ENCODE measurements at places on chromosomes 7 and 10. TPM values are rescaled to one million over a fixed set of nuclear protein-coding genes. Genes with fewer than 3 reads are reported as not detected.

Gene UCN3
- total RNA-seq = not detected

Gene CPA4
- total RNA-seq = 0.86 TPM

Gene SPDYE9
- not detected for total RNA-seq

Gene STAMBPL1
- 1.1 TPM for total RNA-seq

DNA sequence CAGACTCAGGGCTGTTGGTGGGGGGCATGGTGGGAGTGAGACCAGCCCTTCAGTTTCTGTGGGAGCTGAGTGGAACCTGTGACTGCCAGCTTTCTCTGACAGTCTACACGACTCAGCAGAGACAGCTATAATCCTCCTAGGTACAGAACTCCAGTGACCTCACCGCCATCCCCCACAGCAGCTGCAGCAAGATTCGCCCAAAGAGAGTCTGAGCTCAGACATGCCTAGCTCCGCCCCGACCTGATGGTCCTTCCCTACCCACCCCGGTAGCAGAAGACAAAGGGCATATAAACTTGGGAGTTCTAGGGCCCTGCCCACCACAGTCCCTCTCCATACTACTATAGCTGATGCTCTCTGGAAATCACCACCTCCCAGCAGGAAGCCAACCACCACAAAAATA lies 500.1 kb downstream of the ETV1 start:
- no peak overlapping the region for H3K4me3 ChIP-seq
- H3K27ac ChIP-seq = no peak overlapping the region
- DNase-seq = no peak
- no peaks in the 10 kb centered on the region for H3K36me3 ChIP-seq
- H3K27me3 ChIP-seq = no peaks in the 10 kb centered on the region

- no peaks in the 10 kb centered on the region for H3K36me3 ChIP-seq
- no peak for DNase-seq
- H3K27me3 ChIP-seq = no peaks in the 10 kb centered on the region
- no peaks in the 10 kb centered on the region for H3K4me1 ChIP-seq
- no peak overlapping the region for H3K4me3 ChIP-seq
Observed at GRCh38 chr10:105963334-105963884, 1201.1 kb downstream of the SORCS1 start.

- no peaks in the 10 kb centered on the region for H3K27me3 ChIP-seq
- no peak overlapping the region for H3K4me3 ChIP-seq
- no peak for DNase-seq
- H3K4me1 ChIP-seq = no peaks in the 10 kb centered on the region
- H3K27ac ChIP-seq = no peak overlapping the region
Observed at GRCh38 chr7:118517275-118517674, 292.8 kb downstream of the ANKRD7 start.

DNA sequence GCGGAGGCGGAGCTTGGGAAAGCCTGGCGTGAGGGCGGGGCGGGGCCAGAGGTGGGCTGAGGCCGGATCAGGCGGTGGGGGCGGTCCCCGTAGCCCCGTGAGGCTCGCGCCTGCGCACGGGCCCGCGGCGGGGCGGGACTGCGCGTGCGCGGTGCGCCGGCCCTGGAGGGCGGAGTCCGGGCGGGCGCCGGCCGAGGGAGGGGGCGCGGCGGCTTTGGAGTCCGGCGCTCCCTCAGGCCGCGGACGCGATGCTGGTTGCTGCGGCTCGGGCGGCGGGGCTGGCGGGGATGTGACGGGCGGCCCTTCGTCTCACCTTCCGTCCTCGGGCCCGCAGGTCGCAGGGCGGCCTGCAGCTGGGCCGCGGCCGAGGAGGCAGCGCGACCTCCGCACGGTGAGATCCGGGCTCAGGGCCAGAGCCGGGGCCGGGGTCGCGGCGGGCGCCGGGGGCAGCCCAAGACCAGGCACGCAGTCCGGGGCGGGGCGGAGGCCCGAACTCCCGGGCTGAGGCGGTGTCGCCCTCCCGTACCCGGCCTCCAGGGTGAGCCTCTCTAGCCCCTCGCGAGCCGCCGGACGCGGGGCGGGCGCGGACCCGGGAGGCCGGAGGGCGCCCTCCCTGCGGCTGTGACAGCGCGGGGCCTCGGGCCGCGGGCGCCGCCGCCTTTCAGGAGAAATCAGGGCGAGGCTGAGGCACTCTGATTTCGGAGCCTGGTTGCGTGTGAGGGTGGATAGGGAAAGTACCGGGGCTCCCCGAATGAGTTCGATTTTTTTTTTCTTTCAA lies at the start of gene CCSER2:
TSS of gene CCSER2 (plus strand) at position 172 of the 778 bp plus-strand sequence. CDS start 42,464 bp downstream, outside the sequence.
- H3K4me1 ChIP-seq = peaks cover 25% of the 10 kb centered on the region
- peak within 1 kb of the TSS; percentile 95 for H3K27ac ChIP-seq
- DNase-seq = peak; percentile 99
- H3K27me3 ChIP-seq = no peaks in the 10 kb centered on the region
- peak within 1 kb of the TSS; percentile 94 for H3K4me3 ChIP-seq

DNA sequence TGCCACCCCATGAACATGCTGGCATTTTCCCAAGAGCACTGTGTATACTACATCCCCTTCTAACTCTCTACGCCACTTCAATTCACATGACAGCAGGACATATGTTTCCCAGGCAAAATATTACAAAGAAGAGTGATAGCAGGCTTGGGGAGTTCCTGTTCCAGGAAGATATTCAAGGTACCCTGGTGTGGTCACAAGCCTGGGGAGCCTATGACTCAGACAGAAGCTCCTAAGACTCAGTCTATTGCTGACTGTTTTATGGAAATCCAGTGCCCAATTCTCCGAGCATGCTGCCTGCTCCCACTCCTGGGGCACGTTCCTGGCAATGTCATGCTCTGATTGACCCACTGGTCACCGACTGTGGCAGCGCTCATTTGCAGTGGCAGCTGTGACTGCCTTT lies 23.5 kb upstream of the ABLIM1 start:
- DNase-seq = no peak
- H3K4me1 ChIP-seq = peaks cover 24% of the 10 kb centered on the region
- peak overlapping the region; percentile 58 for H3K27ac ChIP-seq
- no peaks in the 10 kb centered on the region for H3K27me3 ChIP-seq
- H3K36me3 ChIP-seq = no peaks in the 10 kb centered on the region

DNA sequence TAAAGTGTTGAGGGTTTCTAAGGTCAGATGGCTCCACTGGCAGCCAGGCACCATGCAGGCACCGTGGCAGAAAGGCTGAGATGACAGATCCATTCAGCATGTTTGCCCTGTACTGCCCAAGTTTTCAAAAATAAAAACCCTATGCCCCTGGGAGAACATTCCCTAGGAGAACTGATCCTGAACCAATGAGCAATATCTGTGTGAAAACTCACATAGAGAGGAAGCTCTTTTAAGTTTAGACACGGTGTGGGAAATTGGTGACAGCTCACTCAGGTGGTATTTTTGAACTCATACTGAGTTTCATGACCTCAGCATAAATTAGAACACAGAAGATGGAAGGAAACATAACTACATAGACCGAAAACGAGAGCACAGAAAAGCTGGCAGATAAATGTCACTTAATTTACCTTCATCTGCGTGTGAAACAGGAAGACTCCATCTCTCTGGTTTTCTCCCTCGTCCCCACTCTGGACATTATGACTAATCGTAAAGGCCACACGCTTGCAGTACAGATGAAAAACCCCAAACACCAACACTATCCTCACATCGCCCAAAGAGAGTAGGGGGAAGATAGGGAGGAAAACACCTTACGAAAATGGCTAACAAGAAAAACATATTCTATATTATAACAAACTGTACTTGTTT lies 127.8 kb downstream of the ICA1 start:
- no peak overlapping the region for H3K27ac ChIP-seq
- H3K4me3 ChIP-seq = no peak overlapping the region
- no peaks in the 10 kb centered on the region for H3K27me3 ChIP-seq
- H3K36me3 ChIP-seq = no peaks in the 10 kb centered on the region
- H3K4me1 ChIP-seq = no peaks in the 10 kb centered on the region
- no peak for DNase-seq

DNA sequence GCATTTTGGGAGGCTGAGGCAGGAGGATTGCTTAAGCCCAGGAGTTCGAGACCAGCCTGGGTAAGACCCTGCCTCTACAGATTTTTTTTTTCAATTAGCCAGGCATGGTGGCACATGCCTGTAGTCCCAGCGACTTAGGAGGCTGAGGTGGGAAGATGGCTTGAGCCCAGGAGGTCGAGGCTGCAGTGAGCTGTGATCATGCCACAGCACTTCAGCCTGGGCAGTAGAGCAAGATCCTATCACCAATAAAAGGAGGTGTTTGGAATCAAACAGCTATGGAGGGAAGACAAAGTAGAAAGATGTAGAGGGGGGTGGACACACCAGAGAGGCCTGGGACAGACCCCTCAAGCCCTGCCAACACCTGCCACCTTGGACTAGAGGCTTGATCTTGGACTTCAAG lies 9.1 kb upstream of the TNRC18 start:
- no peak overlapping the region for H3K27ac ChIP-seq
- H3K4me3 ChIP-seq = no peak overlapping the region
- no peaks in the 10 kb centered on the region for H3K27me3 ChIP-seq

- H3K4me1 ChIP-seq = no peaks in the 10 kb centered on the region
- H3K4me3 ChIP-seq = no peak overlapping the region
Observed at GRCh38 chr10:5552376-5553321, 27.9 kb downstream of the CALML3 start.

GRCh38 chr10:51770709-51771108 lies 71.3 kb upstream of the CSTF2T start:
- H3K4me3 ChIP-seq = no peak overlapping the region
- no peaks in the 10 kb centered on the region for H3K27me3 ChIP-seq
- no peak overlapping the region for H3K27ac ChIP-seq
- no peaks in the 10 kb centered on the region for H3K36me3 ChIP-seq

DNA sequence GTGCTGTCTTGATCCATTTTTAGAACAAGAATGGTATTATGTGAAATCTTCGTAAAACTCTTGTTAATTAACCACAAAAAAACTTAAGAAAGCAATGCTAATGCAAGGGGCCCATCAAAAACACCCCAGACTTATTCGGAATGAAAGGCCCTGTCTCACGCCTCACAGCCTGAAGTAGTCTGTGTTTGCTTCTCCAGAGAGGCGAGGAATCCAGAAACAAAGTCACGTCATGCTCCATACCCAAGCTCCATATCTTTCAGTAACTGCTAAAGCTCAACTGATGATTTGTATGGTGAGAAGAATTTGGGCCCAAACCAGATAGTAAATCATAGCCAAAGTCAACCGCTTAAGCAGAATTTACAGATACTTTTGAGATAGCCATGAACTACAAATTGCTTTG lies 155.4 kb downstream of the ATE1 start:
- H3K27ac ChIP-seq = no peak overlapping the region
- no peaks in the 10 kb centered on the region for H3K4me1 ChIP-seq
- no peak for DNase-seq
- H3K36me3 ChIP-seq = peaks cover 3% of the 10 kb centered on the region
- H3K27me3 ChIP-seq = no peaks in the 10 kb centered on the region

GRCh38 chr10:17383801-17384555 lies 70.4 kb downstream of the ST8SIA6 start:
- H3K4me3 ChIP-seq = no peak overlapping the region
- H3K27ac ChIP-seq = no peak overlapping the region
- no peaks in the 10 kb centered on the region for H3K4me1 ChIP-seq
- DNase-seq = no peak

DNA sequence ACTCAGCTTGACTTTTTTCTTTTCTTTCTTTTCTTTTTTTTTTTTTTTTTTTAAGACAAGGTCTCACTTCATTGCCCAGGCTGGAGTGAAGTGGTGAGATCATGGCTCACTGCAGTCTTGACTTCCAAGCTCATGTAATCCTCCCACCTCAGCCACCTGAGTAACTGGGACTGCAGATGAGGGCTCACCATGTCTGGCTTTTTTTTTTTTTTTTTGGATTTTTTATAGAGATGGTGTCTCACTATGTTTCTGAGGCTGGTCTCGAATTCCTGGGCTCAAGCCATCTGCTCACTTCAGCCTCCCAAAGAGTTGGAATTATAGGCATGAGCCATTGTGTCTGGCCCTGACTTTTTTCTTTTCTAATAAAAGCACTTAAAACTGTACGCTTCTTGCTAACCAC lies 358.2 kb upstream of the IGFBP3 start:
- H3K27me3 ChIP-seq = no peaks in the 10 kb centered on the region
- DNase-seq = no peak
- H3K36me3 ChIP-seq = no peaks in the 10 kb centered on the region
- H3K4me3 ChIP-seq = no peak overlapping the region

- H3K4me3 ChIP-seq = no peak overlapping the region
- H3K27me3 ChIP-seq = no peaks in the 10 kb centered on the region
- peaks cover 10% of the 10 kb centered on the region for H3K4me1 ChIP-seq
- no peak for DNase-seq
Observed at GRCh38 chr7:91082852-91083495, 181.3 kb upstream of the FZD1 start.

DNA sequence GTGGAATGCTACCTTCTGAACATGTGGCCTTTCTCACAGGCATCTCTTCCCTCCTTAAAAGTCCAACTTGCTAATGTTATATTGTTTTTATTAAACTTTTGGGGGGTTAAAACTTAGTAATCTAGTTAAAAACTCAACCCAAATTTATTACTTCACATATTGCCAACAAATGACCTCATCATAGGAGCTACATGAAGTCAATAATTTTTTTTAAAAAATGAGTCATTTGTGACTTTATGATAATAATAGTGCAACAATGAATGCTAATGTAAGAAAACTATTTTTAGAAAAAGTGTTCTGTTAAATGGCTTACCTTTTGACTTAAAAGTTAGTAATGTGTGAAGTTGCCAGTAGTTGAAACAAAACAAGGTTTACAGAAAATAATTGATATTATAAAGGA lies 325.9 kb upstream of the FZD1 start:
- no peak overlapping the region for H3K4me3 ChIP-seq
- DNase-seq = no peak
- no peaks in the 10 kb centered on the region for H3K27me3 ChIP-seq
- peaks cover 4% of the 10 kb centered on the region for H3K4me1 ChIP-seq
- H3K36me3 ChIP-seq = no peaks in the 10 kb centered on the region

- no peak for DNase-seq
- H3K36me3 ChIP-seq = peaks cover 8% of the 10 kb centered on the region
- peak overlapping the region; percentile 61 for H3K27ac ChIP-seq
- H3K4me3 ChIP-seq = peak overlapping the region; percentile 41
Observed at GRCh38 chr7:47327346-47327697, 254.6 kb downstream of the TNS3 start.

DNA sequence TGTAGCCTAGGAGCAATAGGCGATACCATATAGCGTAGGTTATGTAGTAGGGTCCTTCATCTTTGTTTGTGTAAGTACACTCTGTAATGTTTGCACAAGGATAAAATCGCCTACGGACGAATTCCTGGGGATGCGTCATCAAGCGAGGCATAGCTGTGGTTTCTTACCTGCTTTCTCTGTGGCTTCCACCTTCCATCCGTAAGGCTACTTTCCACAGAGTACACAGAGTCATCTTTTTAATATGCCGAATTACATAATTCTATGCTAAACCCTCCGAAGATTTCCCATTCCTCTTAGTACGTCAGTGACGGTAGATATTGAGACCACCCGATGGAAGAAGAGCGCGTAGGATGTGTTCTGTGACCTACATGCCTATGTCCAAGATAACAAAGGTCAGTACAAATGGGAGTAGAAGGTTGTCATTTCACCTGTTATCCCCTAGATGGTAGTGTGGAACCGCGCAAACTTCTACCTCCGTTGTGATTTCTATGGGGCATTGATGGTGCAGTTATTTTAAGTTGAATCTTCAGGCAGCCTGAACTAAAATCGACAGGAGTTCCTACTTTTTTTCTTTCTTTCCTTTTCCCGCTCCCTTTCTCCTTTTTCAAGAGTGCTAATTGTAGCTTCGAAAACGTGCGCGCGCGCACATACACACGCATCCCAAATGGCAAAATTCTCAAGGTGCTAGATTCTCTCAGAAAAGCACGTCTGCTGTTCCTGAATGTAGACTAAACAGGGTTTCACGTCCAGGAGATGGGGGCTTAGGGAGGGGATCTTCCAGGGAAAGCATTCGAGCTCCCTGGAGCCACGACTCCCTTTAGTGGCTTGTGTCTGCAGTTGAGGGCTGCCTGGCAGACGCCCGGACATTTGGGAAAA lies 111.7 kb upstream of the MBL2 start:
- no peak overlapping the region for H3K27ac ChIP-seq
- no peak overlapping the region for H3K4me3 ChIP-seq
- H3K4me1 ChIP-seq = no peaks in the 10 kb centered on the region
- no peaks in the 10 kb centered on the region for H3K27me3 ChIP-seq
- DNase-seq = no peak
